Hippocampal formation (tissue), 2 donors: ENCODE measurements at places on chromosomes 12 and 14.

DNA sequence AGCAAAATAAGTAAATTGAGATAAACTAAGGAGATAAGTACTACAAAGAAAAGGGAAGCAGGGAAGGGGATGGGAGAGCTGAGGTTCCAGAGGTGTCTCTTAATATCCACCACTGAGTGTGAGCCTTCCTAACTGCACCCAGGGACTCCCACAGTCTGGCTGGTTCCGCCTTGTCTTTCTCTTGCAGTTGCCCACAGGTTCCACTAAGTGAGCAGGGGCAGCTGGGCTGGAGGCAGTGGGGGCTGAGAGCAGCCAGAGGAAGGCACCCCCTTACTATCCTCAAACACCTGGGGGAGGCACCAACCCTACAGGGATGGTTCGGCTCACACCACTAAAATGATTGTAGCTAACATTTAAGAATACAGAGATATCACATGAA, 214.9 kb downstream of the SLC41A2 start:
- DNase-seq, result no peak

- no peak for DNase-seq
Measured at GRCh38 chr12:59067083-59067482, 146.8 kb upstream of the LRIG3 start.

DNA sequence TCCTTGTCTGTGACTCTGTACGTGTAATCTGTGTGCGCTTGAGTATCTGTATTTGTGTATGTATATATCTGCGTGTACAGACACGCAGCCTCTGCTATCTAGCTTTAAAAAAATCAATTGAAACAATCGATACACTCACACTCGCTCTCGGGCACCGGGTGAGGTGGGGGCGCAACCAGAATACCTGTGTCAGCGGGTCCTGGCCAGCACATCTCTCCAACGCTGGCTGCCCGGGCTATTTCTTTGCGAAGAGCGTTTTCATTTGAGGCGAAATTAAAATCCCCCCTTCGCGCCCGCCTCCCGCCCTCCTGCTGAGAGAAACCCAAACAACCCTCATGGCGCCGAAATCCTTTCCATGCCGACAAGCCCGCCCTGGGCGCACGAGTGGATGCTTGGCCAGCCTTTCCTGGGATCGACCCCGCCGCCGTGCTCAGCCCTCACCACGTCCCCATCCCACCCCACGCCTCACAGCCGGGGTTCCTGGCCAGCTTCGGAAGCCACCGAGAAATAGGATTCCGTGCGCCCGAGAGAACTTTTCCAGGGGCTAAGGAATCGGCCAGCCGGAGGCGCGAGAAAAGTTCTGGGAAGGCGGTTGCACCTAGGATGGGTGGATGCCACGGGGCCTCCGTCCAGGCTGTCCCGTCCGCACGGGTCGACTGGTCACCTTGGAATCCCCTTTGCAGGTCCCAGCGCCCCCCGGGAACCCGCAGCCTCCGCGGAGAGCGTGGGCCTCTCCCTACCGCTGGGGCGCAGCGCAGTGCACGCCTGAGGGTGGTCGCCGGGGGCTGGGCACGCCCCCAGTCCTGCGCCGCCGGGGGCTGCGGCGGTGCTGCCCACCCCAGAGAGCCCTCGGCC, 1.0 kb downstream of the ZDHHC22 start:
- DNase-seq, result no peak

- no peak for DNase-seq
Measured at GRCh38 chr14:64234877-64235651, 59.1 kb downstream of the ESR2 start.

DNA sequence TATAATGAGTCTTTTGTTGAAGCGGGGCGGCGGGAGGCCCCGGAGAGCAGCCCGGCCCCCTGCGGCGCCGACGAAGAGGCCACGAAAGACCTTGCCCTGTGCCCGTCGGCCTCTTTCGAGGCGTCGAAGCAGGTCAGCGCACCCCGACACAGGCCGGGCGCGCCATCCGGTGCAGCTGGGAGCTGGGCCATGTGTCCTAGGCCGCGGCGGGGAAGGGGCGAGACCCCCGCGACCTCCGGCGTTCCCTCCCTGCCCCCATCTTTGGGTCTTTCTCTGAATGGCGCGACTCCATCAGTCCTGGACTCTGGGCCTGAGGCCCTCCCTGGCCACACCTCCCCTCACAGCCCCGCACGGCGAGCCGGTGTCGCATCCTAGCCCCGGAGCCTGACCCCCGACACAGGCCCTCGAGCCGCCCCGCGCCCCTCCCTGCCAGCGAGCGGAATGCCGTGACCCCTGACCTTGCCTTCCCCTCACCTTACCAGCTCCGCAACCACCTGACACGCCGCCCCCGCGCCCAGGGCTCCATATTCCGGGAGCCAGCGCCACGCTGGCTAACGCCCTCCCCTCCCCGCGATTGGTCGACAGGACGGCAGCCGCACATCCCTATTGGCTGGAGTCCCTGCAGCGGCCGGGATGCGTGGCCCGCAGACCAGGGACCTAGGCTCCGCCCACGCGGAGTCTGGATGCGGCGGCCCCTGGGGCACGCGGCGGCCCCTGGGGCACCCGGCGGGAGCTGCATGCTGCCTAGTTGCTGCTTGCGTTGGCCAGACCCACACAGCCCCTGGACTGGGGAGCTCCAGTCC, at the start of gene SLC11A2:
Gene SLC11A2 (minus strand): TSS at position 549 of the 803 bp plus-strand sequence. CDS start 15,656 bp downstream, outside the sequence.
- DNase-seq, result peak; percentile 95

GRCh38 chr12:67358781-67359338, 89.7 kb downstream of the CAND1 start:
- no peak for DNase-seq

GRCh38 chr14:103623883-103624482, 5.0 kb upstream of the KLC1 start:
- DNase-seq, result no peak

DNA sequence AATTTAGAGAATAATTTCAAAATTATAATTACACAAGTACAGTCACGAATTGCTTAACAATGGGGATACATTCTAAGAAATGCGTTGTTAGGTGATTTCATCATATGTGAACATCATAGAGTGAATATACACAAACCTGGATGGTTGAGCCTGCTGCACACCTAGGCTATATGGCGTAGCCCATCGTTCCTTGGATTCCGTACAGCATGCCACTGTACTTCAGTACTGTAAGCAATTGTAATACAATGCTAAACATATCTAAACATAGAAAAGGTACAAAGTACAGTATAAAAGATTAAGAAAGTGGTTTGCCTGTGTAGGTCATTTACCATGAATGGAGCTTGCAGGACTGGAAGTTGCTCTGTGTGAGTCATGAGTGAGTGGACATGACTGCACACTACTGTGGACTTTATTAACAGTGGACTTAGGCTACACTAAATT, 286.2 kb downstream of the CACNA1C start:
- no peak for DNase-seq

DNA sequence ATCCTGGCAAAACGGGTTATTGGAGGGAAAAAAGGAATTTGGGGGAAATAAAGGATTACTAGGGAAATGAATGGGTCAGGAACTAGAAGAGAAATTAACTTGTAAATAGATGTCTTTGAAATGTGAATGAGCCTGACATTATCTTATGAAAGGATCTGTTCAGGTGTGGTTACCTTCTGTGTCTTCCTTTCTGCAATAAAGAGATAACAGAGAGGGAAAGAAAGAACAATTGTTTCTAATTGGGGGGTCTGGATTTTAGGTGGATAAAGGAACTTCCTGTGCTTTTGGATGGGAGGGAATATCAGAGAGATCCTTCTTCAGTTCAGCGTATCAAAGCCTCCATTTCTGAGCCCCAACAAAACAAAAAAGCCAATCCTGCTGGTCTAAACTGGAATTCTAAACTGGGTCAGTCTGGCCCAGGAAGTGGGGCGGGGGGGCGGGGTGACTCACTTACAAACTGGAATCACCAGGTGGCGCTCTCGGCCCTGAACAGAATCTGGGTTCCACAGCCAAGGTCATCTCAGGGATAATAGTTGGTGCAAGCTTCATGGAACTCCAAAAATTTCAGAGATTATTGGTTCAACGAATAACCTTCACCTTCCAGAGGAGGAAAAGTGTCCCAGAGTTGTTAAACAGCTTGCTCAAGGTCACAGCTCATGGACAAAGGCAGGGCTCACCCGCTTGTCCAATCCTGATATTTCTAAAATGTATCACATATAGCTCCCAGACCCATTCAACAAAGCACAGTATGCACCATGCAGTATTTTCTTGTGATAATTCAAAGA, 15.2 kb upstream of the PEBP1 start:
- DNase-seq, result peak; percentile 47

DNA sequence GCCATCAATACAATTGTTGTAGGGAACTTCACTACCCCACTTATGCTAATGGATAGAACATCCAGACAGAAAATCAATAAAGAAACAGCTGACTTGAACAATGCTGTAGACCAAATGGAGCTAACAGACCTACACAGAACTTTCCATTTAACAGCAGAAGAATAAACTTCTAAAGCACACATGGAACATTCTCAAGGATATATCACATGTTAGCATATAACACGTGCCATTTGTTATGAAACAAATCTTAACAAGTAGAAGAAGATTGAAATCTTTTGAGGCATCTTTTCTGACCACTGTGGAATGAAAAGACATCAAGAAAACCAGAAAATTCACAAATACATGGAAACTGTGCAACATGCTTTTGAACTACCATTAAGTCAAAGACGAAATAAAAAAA, 62.5 kb upstream of the RNU6-8 start:
- no peak for DNase-seq

DNA sequence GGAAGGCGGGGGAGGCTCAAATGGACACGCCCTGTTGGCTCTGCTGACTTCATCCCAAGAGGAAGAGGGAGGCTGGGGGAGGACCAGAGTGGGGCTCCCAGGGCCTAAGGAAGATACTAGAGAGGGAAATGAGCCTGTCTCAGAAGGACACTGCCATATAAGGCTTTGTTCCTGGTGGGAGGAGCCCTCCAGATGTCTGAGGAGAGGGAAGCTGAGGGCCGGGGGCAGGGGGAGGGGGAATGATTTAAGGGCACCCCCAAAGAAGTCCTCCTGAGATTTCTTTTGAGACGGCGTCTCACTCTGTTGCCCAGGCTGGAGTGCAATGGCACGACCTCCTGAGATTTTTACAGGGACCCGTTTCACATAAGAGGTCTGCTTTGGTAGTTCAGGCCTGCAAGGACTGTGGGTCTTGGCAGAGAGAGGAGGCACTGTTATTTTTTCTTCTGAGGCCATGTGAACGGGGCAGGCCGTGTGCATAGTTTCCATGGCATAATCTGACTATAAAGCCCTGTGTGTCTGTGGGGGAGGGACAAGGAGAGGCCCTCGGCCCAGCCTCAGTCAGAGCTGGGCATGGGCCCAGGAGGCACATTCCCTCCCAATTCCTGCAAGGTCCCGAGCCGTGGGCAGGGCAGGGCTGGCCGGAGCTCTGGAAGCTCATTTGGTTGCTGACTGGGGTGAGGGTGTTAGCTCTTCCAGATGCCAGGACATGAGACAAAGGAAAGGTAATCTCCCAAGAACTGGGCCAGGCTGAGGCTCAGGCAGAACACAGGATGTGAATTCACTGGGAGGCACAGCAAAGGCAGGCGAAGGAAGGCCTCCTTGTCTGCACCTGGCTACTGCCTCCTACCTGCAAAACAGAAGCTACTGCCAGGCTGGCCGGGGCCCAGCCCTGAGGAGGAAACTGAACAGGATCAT, 22.2 kb upstream of the PLEKHG3 start:
- peak; percentile 91 for DNase-seq
